ENCODE measurements at places on chromosomes 6 and 20.
A peak's percentile ranks its signal among the peaks of the same experiment; 100 is the strongest.

- DNase-seq: no peak
Observed at GRCh38 chr6:128446497-128446896, 73.9 kb downstream of the PTPRK start.

DNA sequence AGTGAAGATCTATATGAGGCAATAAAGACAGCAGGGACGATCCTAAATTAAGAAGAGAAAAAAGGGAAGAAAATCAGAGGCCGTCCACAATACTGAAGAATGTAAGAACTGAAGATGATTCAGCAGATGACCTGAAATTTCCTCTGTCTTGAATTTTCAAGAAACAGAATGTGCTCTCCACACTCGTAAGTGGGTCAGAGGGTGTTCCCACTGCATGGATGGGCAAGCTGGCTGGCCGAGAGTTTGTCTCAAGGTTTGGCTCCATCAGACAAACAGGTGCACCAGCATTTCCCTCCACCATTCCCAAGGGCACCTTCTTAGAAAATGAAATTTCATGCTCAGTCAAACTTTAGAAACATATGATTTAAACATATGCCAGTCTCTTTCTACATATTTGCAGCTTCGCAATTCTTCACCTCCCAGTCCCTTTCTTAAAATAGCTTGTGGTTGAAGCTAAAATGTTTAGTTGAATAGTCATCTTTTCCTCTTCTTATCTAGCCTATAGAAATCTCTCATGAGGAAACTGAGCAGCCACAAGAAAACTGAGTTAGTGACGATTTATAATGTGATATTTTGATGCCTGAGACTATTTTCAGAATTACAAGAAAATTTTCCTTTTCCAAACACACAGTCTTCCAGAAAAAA lies 576.4 kb downstream of the PRKN start:
- DNase-seq: no peak

GRCh38 chr20:56588996-56589395 lies 40.1 kb upstream of the TFAP2C start:
- DNase-seq: no peak

GRCh38 chr6:153129873-153130514 lies 1.1 kb downstream of the RGS17 start:
- DNase-seq: no peak

DNA sequence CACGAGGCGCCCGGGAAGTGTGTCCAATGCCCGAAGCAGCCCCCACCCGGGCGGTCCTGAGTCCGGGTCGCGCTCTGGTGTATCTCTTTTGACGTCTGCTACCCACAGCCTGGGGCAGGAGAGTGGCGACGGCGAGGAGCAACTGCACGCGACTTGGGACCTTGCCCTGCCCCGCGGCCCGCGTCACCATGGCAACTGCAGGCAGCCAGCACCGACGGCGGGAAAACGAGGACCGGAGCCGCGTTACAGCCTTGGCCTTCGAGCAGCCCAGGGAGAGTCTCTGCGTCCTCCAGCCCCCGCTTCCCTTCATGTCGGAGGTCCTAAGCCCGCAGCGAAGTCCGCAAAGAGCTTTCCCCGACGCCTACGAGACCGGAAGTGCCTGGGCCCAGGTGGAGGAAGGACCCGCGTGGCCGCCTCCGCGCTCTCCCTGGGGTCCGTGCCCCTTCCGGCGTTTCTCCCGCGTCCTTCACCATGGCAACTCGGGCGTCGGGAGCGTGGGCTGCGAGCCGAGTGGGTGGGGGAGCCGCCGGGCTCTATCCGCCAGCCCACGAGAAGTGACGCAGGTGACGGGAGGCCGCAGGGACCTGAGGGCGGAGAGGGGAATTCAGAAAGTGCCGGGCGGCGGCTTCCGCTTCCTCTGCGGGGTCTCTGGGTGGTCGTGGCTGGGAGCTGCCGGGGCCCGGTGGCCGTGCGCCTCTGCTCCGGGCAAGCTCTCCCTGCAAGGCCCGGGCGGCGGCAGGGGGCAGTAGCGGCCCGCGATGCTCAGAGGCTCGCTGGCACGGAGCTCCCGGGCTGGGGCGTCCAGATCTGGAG lies 88.6 kb upstream of the TGM3 start:
- peak; percentile 55 for DNase-seq

DNA sequence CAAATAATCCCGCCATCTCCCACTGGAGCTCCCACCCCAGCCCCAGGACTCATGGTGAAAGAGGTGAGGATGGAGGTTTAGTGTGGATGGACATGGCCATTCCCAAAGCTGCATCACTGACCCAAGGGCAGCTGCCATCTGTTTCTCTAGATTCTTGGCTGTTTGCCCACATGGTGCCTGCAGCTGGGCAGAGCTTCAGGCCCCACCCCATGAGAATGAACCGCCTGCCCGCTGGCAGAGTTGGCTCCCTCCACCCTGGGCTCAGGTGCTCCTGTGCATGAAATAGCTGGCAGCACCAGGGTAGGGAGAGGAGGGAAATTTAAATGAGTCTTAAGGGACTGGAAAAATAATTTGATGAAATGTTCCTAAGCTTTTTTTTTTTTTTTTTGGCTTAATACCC lies 17.4 kb downstream of the SCML4 start:
- no peak for DNase-seq

DNA sequence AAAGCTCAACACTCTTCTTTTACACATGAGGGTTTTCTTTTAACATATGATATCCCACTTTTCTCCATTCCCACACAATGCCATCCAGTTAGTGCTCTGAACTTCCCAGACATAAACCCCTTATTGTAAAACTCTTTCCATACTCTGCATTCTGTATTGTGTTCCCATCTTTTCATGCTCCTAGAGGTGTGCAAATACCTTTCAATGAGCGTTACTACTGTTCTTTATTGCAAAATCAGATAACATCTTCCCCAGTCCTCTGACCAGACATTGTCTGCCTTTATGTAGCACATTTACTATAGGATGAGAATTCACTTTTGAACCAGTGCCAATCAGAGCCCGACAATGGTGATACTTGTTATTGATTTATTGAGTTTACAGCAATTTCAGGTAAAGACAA lies 296.2 kb downstream of the GRIK2 start:
- no peak for DNase-seq

- no peak for DNase-seq
Observed at GRCh38 chr20:57698116-57698866, 11.5 kb downstream of the PMEPA1 start.

DNA sequence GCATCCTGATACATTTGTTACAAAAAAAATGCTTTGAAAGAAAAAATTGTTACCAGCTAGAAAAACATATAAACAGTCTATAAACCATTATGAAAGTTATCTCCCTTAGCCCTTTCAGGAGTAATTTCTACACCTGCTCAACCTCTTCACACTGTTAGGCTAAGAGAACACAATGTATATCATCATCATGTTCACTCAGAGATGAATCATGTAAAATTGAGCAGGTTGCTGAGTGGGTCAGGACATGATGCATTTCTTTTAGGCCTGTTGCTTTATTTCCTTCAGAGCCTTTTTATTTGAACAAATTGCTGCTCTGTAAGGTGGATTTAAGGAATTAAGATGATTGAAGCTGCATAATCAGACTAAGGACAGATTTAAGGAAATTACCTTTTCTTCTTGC lies 531.3 kb upstream of the MAN1A1 start:
- DNase-seq: no peak

DNA sequence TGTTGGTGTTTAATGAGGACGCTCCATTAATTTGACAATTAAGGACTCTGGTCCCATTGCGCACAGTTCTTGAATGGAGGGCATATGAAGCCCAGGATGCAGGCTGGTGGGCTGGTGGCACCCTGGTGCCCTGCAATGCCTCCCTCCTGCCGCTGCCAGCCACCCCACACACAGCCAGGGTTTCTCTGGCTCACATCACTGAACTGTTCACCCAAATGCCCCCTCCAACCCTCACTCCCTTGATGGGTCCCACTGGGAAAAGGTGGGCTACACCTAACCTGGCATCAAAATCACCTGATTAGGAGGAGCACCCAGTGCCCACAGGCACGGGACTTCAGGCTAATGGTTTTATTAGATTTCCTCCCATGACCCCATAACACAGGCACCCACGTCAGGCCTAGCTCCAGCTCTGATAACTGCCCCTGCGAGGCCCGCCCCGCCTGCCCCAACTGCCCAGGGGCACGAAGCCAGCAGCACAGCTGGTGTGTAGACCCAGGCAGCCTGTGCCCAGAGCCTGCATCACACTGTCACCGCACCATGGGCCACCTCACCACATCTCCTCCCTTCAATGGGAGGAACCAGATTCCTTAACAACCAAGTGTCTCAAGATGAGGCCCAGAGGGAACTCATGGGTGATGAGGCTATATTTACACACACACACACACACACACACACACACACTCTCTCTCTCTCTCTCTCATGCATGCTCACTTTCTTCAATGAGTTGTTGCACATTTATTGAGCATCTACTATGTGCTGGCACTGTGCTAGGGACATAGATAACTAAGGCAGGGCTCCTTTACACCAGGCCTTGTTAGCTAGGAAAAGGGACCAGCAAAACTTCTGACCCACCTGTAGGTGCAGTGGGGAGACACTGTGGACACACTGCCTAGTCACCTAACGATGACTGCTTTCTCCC lies 107.3 kb downstream of the NOL4L start:
- DNase-seq: no peak

- DNase-seq: no peak
Observed at GRCh38 chr6:13273202-13273930, 55.0 kb downstream of the TBC1D7 start.

GRCh38 chr6:31874836-31875572 lies 3.8 kb downstream of the SLC44A4 start:
- DNase-seq: no peak

- peak; percentile 79 for DNase-seq
Observed at GRCh38 chr6:168037242-168037641, 39.8 kb downstream of the KIF25 start.

DNA sequence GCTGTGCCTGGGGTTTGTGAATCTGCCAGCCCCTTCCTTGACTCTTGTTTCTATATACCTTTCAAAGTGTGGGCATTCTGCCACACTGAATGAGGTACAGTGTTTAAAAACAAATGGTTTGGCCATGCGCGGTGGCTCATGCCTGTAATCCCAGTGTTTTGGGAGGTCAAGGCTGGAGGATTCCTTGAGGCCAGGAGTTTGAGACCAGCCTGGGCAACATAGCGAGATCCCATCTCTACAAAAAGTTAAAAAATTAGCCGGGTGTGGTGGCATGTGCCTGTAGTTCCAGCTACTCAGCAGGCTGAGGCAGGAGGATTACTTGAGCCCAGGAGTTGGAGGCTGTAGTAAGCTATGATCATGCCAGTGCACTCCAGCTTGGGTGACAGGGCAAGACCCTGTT lies 5.8 kb downstream of the FAM83D start:
- no peak for DNase-seq

DNA sequence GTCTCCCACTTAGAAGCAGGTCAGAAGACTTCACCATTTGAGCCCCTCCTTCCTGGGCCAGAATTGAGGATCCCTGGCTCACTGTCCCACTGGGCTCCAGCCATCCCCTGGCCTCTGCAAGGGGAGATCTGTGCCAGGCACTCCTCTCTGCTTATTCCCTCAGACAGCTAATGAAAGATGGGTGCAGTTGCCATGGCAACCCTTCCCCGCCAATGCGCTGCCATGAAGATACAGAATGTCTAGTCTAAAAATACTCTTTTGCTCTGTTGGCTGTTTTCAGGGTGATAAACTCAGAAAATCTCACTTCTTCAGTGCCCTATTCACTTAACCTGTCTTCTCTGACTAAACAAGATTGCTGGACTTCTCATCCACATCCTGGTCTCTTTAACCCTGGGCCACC lies 13.6 kb upstream of the TTLL2 start:
- DNase-seq: no peak

DNA sequence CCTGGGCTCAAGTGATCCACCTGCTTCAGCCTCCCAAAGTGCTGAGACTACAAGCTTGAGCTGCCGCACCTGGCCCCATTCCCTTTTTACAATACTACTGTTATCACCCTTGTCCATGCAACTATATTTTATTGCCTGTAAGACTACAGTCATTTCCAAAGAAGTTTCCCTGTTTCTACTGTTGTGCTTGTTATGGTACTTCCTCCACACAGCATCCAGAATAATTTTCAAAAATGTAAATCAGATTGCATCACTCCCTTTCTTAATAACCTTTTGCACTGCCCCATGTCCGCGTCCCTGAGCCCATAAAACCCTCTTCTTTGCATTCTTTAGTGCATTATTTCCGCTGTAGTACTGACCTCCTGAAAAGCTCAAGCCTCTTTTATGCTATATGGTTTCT lies 128.9 kb upstream of the AKIRIN2 start:
- DNase-seq: peak; percentile 13

DNA sequence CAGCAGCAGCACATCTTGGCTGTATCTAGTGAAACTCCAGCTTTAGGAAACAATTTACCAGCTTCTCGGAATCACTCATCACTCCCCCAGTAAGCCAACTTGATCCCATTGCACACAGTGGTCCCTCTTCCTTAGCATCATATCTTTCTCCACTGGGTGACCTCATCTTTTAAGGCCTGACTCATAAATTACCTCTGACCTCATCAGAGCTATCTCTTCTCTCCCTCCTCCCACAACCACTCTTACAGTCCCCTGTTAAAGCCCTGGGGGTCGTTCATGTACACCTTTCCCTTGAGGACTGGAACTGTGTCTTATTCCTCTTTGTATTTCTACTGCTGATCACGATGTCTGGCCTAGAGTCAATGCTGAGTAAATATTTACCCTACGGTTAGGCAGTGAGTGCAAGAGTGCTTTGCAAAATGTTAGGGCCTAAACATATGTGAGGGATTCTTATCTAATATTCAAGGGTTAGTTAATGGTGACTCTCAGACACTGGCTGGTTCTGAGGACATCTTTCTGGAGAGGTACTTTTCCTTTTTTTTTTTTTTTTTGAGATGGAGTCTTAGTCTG lies 187.2 kb downstream of the LRFN2 start:
- no peak for DNase-seq

GRCh38 chr20:235891-236290 lies 8.8 kb downstream of the DEFB129 start:
- no peak for DNase-seq

- no peak for DNase-seq
Observed at GRCh38 chr6:94600636-94601035, 976.7 kb upstream of the MANEA start.

- DNase-seq: no peak
Observed at GRCh38 chr6:170307080-170307545, 555 bp downstream of the FAM120B start.

DNA sequence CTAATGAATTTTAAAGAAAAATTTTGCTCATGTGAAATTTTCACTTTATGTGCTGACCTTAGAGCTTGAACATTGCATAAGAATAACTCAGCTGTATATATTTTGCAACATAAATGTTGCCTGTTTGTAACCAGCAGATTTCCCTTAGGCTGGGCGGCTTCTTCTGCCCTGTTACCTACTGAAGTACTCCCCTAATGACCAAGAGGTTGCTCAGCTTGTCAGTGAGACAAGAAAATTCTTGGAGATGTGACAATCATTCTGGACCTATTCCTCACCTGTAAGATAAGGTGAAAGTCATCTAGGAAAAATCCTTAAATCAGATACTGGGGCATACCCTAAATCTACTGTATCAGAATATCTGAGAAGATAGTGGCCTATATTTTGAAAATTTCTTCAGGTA lies 1061.7 kb downstream of the KIF16B start:
- DNase-seq: no peak

GRCh38 chr6:46105568-46105967 lies 24.2 kb upstream of the ENPP4 start:
- DNase-seq: no peak
